ENCODE measurements at places on chromosomes 13 and 19.

GRCh38 chr13:100515410-100515800 lies 73.2 kb downstream of the GGACT start:
- no peak for DNase-seq

DNA sequence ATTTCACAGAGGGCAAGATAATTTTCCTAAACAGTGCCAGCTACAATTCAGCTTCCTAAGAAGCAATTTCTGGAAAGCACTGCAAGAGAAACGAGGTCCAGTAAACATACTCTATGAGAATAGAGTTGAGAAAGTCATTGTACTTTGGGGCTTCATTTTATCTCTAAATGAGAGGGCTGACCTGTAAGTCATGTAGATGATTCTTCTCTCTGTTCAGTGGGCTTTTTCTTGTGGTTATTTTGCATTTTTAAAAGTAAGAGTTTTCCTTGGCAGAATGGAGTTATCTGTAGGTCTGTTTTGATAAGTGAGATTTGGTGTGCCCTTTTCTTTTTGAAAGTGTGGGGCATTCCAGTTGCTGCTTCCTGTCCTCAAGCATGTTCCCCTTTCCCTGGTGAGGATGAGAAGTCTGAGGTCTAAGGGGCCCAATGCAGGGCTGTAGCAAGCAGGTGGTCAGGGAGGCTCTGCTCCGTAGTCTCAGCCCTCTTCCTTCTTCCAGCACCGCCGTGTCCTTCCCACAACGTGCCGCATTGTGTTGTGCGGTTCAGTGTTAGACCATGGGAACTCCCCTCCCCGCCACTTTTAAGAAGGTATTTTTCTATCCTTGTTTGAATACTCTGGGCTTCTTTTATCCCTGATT lies 86.3 kb downstream of the ARHGEF7 start:
- no peak for DNase-seq

DNA sequence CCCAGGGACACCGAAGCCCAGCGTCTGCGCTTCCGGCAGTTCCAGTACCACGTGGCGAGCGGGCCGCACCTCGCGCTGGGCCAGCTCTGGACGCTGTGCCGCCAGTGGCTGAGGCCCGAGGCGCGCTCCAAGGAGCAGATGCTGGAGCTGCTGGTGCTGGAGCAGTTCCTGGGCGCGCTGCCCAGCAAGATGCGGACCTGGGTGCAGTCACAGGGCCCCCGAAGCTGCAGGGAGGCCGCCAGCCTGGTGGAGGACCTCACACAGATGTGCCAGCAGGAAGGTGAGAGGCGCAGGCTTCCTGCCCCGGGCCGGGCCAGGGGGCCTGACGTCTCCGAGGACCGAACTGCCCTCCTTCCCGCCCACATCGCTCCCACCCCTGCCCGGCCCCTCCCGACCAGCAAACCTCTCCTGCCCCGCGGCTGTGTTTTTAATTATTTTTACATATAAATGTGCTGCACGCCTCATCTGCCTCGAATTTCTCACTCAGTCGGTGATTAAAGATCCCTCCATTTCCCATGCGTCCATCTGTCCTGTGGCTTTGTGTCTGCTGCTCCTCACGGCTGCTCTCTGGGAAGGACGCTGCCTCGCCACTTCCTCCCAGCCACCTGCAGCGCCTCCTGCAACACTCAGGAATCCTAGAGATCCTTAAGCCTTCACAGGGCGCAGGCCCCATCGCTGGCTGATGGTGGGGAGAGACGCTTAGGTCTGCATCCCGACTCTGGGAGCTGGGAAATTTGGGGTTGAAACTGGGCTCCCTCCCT lies 4.3 kb downstream of the ZSCAN1 start:
- DNase-seq, result no peak

GRCh38 chr19:50982186-50982585 lies 1.5 kb downstream of the KLK7 start:
- no peak for DNase-seq

DNA sequence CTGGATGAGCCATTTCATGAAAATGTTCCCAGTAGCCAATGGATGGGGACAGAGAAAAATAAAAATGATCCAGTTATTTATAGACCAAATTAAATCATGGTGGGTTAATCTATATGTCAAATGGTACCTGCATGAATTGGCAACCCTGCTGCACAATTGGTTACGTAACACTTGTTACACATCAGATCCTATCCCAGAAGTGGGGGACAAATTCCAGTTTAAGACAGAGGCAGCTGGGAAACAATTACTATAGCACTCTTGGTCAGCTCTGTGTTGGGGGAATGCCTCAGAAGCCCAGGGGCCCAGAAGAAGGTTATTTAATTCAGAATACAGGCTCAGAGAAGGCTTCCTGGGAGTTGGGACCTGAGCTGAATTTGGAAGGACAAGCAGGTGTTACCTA lies 81.1 kb upstream of the FLT1 start:
- DNase-seq, result no peak

DNA sequence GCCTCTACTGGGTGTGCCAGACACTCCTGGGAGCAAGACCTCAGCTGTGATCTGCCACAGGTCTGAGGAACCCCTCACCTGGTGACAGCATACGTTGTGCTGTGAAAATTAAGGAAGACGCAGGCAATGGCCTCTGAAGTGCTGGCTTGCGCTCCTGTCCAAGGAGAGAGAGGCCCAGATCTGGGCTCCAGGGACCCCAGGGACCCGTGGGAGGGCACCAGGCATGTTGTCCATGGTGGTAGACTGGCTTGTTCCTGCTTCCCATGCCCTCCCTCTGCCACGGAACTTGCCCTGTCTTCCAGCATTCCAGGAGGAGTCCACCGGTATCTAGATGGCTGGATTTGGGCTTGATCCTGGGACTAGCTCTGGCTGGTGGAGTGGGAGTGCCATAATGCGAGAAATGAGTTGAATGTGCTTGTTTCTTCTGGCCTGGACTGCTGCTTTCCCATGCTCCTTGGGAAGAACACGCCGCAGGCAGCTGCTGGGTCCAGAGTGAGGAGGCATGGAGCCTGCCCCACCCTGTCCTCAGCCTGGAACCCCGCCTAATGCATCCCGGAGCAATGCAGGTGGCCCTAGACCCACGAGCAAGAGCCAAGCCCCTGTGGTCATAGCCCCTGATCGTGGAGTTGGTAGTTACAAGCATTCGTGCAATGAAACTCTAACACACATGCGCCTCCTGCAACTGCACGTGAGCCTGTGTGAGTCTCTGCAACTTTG lies 190.2 kb downstream of the TEX29 start:
- DNase-seq, result no peak

GRCh38 chr13:97231829-97232196 lies 9.7 kb downstream of the MBNL2 start:
- no peak for DNase-seq

DNA sequence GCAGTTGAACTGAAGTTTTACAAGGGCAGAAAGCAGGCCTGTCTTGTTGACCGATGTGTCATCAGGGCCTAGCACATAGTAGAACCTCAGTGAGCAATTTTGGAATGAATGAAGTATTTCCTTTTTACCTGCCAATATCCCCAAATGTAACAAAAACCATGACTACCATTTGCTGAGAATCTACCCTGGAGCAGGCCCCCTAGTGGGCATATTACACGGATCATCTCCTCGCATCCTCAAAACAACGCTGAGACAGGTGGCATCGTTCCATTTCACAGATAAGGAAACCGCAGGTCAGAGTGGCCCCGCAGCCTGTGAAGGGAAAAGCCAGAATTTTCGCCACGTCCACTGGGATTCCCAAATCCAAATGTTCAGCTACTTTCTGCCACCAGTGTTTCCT lies 77.9 kb downstream of the CACNA1A start:
- peak; percentile 22 for DNase-seq

DNA sequence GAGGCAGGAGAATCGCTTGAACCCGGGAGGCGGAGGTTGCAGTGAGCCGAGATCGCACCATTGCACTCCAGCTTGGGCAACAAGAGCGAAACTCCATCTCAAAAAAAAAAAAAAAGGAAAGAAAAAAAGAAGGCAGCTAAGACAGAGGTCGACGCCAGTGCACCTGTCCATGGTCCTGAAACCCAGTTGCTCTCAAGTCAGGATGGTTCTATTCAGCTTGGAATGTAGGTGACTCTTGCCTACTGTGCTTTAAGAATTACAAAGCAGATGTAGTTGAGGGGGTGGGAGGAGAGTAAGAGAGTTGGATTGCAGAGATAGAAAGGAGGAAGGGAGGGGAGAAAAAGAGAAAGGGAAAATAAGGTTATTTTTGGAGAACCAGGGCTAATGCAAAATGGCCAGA lies 18.7 kb downstream of the CACNG7 start:
- DNase-seq, result peak; percentile 35

DNA sequence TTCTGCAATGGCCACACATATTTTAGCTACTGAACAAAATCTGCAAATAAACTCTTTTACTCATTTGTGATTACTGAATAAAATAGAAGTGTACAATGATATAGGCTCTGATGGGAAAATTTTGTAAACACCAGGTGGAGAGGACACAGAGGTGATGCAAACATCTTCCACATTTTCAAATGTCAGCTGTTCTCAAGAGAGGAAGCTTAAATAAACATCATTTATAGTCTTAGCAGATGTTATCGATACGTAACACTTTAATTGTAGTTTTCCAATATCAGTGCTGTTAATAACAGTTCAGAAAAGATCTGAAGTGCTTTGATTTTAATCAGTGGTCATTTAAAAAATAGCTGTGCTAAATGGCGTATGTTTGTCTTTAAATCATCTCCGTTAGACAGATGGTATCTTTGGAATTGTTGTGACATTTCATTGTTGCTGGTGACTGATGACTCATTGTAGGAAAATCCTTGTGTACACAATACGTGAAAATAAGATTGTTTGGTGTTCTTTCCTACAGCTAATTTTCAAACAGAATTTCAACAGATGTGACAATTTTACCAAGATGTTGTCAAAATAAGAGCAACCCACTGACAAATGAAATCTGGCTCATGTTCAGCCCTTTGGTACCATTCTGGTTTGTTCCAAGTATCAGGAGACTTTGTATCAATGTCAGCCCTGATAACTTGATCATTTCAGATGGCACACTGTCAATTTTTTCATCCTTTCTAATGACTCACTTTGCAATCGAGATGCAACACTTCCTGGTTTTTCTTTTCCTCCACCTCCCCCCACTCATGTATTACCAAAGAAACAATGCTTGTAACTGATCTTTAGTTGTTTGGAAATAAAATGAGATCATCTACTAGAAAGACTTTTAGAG lies 516.0 kb downstream of the DCT start:
- DNase-seq, result no peak

DNA sequence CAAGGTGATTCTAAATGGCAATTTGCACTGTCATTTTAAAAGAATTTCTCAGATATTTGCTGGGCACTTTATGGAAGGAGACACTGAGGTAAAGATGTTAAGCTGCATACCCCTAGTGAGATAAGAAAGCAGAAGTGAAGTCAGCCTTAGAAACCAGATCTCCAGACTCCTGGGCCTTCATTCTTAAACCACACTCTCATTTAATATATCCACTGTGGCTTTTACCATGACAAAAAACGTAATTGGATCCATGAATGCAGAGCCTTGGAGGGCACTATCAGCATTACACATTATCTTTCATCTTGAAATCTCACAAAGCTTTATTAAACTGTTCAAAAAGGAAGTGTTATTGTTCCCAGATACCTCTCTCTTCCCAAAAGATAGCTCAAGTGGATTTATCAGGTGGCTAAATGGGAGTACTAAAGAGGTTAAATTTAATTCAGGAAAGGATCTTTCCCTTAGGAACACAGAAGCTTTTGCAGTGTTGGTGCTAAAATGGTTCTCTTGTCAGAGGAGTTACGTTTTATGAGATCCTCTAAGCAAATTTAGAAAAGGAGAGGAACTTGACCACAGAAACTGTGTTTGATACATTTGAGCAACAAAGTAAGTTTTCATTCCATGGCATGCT lies 1060.4 kb downstream of the EFNB2 start:
- no peak for DNase-seq

DNA sequence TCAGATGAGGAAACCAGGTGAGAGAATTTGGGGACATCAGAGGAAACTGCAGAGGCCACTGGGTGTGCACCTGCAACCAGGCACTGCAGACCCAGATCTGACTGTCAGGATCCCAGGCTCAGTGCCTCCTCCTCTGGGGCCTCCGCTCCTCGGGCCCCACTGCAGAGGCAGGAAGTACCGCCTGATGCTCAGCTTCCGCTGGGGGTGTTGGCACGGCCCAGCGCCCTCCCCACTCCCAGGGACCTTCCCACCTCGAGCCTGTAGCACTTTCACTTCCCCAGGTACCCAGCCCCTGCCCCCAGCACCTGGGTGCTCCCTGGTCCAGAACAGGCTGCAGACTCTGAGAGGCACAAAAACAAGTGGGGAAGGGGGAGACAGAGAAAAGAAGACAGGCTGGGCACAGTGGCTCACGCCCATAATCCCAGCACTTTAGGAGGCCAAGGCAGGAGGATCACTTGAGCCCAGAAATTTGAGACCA lies 1.4 kb upstream of the CD37 start:
- DNase-seq, result peak; percentile 66

DNA sequence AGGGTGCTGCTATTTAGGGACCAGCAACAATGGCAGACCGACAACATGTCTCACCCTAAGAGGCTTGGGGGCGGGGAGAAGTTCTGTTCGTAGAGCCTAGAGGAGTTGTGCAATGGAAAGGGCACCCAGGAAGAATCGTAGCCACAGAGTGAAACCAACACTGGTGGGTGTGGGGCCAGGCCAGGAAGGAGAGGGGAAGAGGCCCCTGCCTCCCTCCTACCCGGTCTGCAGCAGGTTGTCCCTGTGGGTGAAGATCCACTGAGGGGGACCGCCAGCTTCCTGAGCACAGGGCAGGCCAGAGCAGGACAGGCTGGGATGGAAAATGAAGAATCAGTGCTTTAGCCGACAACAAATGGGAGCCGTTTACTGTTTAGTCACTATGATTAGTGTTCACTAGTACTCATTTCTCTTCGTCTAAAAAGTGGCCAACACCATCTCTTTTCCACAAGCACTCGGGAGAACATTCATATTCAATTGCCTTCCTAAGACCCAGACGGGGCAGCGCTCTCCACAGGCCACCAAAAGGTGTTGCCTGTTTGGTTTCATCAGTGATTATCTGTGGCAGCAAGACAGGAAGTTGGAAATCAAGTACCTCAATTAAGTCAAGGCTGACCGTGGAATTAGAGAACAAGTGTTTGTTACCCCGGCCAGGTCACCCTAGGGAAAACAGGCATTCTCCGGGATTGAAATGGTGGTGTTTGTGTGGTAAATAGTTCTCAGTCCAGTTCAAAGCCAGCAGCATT lies 1.1 kb upstream of the ATP11A start:
- DNase-seq, result peak; percentile 65

GRCh38 chr19:49363268-49364082 lies at the start of gene DKKL1:
DKKL1 (plus strand) TSS chr19:49363877; CDS start chr19:49363999, 122 bp downstream.
- DNase-seq, result peak; percentile 87

GRCh38 chr19:41753936-41754529 lies 1.3 kb upstream of the CEACAM6 start:
- peak; percentile 79 for DNase-seq

DNA sequence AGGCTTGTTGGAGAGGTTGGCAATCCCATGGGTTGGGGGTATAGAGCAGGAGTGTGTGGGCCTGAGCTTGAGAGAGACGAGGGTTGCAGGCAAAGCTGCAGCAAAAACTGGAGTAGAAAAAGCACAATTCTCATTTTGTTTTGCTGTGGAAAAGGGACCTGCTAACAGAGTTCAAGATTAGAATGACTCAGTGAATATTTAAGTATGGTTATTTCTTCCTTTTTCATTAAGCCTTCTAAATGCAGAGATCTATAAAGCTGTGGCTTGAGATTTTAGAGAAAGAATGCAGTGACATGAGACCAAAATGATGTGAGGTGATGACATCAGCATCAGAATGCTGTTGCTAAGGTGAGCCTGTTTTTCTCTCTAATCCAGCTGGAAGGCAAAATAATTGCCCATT lies 10.8 kb upstream of the MBNL2 start:
- no peak for DNase-seq

GRCh38 chr19:34475026-34475974 lies 6.3 kb upstream of the WTIP start:
- no peak for DNase-seq
